Activated naive CD4-positive, alpha-beta T cell (primary cell): ENCODE measurements at places on chromosomes 11 and 22.

DNA sequence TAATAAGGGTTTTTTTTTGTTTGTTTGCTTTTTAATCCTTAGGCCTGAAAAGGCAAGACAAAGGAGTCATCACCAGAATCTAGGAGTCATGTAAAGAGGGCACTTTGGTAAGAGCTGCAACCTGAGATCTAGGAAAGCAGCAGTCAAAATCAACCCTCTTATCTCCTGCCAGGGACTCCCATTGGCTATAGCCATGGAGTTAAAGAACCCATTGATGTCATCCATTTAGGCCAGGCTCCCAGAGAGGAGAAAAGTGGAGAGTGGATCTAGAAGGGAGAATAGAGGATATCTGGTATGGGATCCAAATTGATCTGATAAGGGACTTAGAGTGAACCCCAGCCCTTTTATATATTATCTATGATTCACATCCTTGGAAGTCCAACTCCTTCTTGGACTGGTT lies 35.9 kb downstream of the ZNF215 start:
- no peak for DNase-seq

GRCh38 chr11:95764267-95764898 lies 25.2 kb downstream of the FAM76B start:
- no peak for DNase-seq

GRCh38 chr11:70876685-70877084 lies 375.7 kb downstream of the SHANK2 start:
- DNase-seq = no peak

DNA sequence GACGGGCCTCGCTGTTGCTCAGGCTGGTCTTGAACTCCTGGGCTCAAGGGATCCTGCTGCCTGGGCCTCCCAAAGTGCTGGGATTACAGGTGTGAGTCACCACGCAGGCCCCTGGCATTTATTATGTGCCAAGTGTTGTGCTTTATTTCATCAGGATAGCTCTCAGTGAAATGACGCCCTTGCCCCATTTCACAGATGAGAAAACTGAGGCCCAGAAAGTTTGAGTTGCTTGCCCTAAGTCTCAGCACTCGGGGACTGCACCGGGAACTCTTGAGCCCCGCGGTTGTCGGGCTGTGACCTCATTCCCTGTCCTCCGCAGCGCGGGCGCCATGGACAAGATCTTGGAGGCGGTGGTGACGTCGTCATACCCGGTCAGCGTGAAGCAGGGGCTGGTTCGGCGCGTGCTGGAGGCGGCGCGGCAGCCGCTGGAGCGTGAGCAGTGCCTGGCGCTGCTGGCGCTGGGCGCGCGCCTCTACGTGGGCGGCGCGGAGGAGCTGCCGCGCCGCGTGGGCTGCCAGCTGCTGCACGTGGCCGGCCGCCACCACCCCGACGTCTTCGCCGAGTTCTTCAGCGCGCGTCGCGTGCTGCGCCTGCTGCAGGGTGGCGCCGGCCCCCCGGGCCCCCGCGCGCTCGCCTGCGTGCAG lies 7.3 kb downstream of the USP35 start:
- no peak for DNase-seq

- no peak for DNase-seq
These were observed at the start of gene PNPLA2 for GRCh38 chr11:818396-819128. Gene PNPLA2 (plus strand): TSS chr11:818914. CDS start chr11:819719, 805 bp downstream.

- DNase-seq = no peak
These were observed 62.9 kb downstream of the GRK3 start for GRCh38 chr22:25627271-25627852.

GRCh38 chr11:110665689-110666465 lies 46.4 kb downstream of the ARHGAP20 start:
- no peak for DNase-seq

DNA sequence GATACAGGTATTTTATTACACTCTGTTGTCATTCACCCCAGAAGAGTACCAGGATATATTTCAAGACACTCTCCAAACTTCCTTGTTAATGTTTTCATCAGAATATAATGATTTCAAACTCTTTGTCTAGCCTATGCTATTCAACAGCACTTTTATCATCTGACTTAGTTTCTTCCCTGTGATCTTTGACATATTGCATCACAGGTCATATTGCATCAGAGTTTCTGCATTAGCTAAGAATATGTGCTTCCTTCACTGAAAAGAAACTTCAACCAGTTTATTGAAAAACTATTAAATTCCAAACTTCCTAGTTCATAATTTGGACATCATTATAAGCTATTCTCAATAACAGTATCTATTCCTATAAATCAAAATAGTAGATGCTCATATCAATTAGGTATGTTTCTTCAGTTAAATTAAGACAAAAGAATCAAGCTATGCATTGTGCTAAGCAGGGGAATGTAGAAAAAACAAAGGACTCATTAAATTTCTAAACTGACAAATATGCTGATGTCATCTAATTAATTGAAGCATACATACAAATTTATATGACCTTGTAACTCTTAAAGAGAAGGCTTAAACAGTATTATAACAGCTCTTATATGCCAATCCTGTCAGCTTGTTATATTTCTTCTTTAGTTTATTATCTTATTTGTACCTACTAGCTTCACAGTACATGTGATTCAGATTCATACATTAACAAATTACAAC lies 361.8 kb upstream of the LUZP2 start:
- DNase-seq = no peak

DNA sequence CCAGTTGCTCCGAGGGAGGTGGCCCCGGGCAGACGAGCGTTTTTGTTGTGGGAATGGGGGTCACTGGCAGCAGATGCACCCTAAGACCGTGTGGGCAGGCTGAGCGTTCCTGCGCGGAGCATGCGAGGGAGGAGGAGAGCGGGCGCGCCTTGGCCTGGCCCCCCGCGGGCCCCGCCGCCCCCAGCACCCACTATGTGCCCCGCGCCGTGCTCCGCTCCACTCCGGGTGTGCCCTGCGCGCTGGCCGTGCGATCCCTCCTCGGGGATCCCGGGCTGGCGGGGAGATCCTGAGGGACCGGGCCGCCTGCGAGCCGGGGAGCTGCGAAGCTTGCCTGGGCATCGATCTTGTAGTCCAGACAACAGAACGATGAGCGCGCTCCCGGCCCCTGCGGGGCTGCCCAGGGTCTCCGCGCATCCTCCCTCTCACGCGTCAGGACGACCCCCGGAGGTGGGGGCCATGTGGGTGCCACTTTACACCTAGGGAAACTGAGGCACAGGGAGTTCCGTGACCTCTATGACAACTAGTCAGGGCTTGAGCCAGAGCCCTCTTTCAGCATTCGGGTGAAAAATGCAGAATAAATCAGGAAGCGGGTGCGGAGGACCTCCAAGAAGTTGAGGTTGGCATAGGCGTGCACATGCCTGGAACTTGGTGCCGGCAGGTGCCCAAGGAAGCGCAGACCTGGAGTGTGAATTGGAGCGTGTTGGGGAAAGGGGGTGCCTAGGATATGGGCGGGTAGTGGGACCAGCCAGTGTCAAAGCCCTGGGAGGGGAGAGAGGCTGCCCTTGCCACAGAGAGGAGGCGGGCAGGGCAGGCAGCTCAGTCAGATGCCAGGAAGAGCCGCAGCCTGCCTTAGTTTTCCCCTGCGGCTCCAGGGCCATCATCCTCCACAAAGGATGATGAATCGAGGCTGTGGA lies 1.3 kb upstream of the KMT5B start:
- no peak for DNase-seq

GRCh38 chr11:94325681-94326080 lies 21.3 kb downstream of the IZUMO1R start:
- no peak for DNase-seq

DNA sequence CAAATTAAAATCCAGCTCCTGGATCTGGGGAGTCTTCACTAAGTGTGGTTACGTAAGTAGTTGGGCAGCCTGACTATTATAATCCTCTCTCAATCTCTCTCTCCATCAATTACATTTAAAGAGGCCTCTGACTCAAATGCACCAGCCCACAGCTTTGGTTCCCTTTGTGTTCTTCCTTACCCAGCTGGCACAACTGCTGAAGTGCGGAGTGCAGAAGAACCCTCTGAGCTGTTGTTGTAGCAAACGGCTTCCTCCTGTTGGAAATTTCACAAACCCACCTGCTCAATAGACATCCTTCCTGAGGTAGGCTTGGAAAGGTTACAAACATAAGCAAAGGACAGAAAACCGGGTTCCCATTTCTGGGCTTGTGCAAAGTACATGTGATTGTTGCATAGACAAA lies 17.0 kb upstream of the SORL1 start:
- DNase-seq = no peak

GRCh38 chr11:19633276-19633675 lies 79.4 kb upstream of the NAV2 start:
- DNase-seq = no peak

- no peak for DNase-seq
These were observed 787 bp downstream of the SMDT1 start for GRCh38 chr22:42080287-42080686.

- DNase-seq = no peak
These were observed 1.0 kb downstream of the SUN2 start for GRCh38 chr22:38754751-38755154.
